ENCODE measurements at places on chromosomes 5 and 9.
A peak's percentile ranks its signal among the peaks of the same experiment; 100 is the strongest.

GRCh38 chr9:74458832-74459231 is 38.3 kb upstream of the RORB start:
- DNase-seq, result no peak

DNA sequence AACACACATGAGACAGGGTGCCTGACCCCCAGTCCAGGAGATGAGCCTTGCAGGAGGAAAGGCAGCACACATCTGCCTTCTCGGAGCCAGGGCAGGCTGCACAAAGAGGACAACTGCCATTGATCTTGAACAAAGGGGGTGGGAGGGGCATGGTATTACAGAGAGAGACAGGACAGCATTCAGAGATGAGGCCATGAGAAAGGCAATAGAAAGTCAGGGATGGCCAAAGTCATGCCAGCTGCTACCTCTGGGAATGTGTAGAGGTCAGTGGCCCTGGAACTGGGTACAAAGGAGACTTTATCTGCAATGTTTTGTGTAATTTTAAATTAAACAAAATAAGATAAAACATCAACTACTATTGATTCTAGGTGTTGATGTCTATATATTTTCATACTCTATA is 43.2 kb downstream of the WDR36 start:
- DNase-seq, result no peak

DNA sequence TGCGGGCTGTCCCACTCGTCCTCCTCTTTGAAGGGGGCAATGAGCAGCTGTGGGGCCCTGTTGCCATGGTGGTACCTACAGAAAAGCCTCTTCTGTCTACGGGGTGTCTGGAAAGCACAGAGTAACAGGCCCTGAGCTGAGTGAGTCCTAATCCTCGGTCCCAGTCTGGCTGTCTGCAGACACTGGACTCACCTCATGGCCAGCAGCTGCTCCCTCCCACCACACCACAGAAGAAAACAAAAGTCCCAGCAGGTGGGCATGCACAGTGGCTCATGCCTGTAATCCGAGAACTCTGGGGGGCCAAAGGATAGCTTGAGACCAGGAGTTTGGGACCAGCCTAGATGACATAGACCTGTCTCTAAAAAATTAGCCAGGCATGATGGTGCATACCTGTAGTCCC is 19.9 kb downstream of the P4HA2 start:
- DNase-seq, result no peak

GRCh38 chr5:127898551-127899213 is 184.9 kb upstream of the SLC12A2 start:
- DNase-seq, result peak; percentile 73

- peak; percentile 61 for DNase-seq
These were observed 429.5 kb downstream of the EBF1 start for GRCh38 chr5:158670201-158670600.

DNA sequence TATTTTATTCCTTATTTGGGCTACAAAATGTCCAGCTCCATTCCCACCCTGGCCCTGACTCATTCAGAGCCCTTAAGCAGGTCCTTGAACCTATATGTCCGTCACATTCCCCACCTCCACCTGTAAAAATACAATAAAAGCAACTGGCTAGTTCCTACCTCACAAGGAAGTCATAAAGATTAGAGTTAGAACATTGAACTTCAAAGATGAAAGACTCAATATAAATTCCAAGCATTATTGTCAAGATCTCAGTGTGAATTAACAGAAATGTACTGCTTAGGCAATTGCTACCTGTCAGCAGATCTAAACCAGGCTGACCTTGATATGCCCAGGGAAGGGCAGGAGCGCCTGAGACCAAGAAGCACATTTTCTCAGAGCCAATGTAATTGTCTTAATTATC is 221.8 kb downstream of the ENC1 start:
- DNase-seq, result no peak

DNA sequence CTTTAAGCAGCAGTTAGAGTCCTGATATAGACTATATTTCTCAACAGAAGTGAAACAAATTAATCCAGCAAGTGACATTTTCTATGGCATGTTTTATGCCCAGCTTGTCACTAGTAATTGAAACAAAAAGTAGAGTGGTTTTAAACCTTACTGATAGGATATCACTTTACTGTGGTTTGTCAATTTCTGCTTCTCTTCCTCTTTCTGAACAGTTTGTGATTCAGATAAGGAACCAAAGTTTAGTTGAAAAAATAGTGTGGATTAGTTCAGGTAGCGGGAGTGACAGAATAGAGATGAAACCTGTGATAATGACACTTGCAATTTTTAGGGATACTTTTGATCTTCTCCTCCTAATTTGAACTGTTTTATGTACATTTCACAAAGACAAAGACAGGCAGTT is 485.7 kb upstream of the EDIL3 start:
- DNase-seq, result no peak

DNA sequence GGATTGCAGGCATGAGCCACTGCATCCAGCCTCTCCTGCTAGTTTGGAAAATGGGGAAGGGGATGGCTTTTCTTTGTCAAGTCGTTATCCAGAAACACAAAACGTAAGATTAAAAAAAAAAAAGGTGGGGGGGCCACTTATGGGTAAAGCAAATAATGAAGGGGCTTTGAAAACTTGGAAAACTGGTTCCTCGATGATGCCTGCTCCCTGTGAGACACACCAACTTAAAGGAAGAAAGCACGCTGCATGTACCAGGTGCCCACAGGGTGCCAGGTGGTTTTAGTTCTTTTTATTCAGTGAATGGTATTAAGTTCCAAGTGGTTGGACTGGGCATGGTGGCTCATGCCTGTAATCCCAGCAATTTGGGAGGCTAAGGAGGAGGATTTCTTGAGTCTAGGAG is 170.1 kb downstream of the GOLPH3 start:
- no peak for DNase-seq

All from pons (tissue), 1 donor.